MV-4-11 (cell line): ENCODE measurements at places on chromosomes 11 and 22.

DNA sequence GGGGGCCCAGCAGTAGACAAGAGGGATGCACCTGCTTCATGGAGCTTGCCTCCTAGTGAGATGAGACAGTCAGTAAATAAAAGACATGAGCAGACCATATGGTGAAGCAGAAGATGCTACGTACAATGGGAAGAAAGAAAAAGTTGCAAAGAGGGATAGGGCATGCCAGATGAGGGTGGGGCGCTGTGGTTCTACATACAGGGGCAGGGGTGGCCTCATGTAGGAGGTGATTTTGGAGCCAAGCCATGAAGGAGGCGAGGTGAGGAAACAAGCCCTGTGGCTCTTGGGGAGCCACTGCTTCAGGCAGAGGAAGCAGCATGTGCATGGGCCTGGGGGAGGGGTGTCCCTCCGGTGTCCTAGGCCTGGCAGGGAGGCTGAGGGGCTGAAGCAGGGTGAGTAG, 15.2 kb downstream of the NAT10 start:
- no peak for DNase-seq

- DNase-seq: no peak
Measured at GRCh38 chr11:20158597-20159257, 1.5 kb downstream of the DBX1 start.

DNA sequence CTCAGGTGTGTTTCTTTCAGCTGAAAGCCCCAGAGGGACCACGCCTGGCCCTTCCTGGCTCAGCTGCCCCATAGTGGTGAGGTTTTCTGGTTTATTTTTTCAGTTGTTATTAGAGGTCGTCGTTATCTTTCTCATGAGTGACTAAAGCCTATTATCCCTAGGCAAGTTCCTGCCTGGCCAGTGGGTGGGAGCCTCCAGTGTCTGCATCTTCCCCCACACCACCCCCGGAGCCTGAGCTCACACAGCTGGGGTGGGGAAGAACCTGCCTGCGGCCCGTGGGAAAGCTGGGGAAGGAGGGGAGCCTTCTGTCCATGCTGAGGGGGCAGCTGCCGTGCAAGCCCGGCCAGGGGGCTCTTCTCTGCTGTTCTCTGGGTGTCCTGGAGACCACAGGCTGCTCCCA, 24.3 kb upstream of the PPFIA1 start:
- DNase-seq: no peak

DNA sequence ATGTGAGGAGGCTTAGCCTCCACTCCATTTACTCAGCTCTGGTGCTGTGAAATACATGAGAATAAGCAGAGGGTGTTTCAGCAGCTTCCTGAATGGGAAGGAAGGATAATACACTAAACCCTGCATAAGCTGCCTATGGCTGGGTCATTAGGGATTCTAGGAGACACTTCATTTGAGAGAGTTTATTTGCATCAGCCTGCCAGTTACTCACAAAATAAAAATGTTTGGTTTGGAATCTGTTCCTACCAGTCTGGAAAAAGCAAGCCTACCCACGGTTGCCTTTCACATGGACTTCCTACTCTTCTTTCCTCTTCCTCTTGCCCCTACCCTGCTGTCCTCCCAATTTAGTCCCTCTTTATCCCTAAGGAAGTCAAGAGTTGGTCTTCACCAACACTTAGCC, 20.5 kb downstream of the SLC1A2 start:
- DNase-seq: no peak

DNA sequence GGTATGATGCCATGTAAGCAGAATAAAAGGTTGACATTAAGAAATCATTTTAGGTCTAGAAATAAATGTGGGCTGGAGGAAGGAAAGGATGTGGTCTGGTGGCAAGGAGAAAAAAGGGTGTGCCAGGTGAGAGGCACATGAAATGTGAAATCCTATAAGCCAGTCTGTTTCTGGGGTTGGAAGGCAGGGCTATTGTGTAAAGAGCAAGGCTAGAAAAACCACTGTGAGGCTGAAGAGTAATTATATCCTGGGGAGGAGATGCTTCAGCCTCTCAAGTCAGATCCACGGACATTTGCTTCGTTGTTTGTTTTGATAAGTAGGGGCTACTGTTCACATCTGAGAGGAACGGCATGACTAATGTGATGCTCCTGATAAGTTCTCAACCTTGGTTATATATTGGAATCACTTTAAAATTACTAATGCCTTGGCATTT, 77.5 kb upstream of the CTSC start:
- DNase-seq: peak; percentile 28

GRCh38 chr11:17544181-17544622, at the start of gene USH1C:
Gene USH1C, minus strand, starts transcription at chr11:17544416. Its CDS starts 109 bp downstream, at chr11:17544307.
- DNase-seq: no peak

- no peak for DNase-seq
Measured at GRCh38 chr11:705646-706438, at the start of gene EPS8L2. Gene EPS8L2, plus strand, starts transcription at chr11:706231. Its CDS starts 3,177 bp downstream, at chr11:709408.

DNA sequence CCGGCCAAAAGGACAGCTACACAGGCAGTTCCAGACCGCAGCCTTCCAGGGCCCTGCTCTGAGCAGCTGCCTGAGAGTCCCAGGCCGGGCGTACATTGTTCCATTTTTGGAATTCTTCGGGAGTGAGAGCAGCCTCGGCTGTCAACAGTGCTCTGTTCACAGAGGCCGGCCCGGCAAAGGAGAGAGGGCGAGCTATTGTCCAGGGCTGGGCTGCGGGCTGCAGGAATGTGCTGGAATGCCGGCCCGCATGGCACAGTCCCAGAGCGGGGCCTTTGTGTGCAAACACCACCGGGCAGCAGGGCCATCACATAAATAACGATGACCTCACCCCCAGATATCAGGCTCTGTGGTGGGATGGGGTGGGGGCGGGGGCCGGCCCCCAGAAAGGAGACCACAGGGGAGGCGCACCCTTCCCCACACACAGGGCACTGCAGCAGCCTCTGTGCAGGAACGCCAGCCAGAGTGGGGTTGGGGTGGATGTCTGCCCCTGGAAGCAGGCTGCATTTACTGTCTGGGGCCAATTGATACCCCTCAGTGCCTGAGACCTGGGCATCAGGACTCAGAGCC, 15.8 kb downstream of the LINC01488 start:
- no peak for DNase-seq

DNA sequence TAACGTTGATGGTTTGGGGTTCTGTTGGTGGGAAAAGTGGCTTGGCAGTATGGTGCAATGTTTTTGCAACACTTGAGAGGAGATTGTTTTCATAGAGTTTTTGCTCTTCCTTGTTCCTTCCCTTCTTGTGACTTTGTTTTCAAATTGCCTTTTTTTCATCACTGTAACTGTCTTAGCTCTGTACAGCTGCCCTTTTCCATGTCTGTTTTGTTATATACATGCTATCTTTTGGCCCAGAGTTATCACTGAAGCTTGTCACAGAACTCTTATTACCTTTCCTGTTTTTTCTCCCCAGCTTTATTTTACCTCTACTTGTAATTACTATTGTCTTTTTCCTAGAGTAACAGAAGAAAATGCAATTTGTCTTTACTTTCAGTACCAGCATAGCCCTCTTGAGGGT, 154.1 kb downstream of the DDX10 start:
- DNase-seq: peak; percentile 22

DNA sequence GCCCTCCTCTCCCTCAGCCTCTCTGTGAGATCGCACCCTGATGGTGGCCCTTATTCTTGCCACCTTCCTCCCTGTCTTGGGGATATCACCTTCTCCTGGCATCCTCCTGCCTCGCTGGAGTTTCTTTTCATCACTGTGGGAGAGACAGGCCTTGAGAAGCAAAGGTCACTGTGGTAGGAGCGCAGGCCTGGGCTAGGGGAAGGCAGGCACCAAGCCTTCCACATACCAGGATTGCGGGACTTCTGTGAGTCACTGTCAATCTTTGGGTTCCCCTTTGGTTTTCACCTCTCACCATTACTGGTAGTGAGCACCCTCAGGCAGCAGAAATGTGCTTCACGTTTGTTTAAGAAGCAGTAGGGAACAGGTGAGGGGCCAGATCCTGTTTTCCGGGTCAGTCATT, 31.2 kb upstream of the B3GAT1 start:
- no peak for DNase-seq

GRCh38 chr11:31786996-31787685, 24.0 kb downstream of the PAX6 start:
- no peak for DNase-seq

GRCh38 chr11:2102132-2102882, 36.9 kb downstream of the IGF2 start:
- no peak for DNase-seq

GRCh38 chr11:107370390-107370789, 87.2 kb downstream of the CWF19L2 start:
- peak; percentile 22 for DNase-seq

GRCh38 chr11:17207317-17208256, at the start of gene PIK3C2A:
Gene PIK3C2A, minus strand, starts transcription at chr11:17207986. Its CDS starts 38,245 bp downstream, at chr11:17169741.
- peak; percentile 87 for DNase-seq

DNA sequence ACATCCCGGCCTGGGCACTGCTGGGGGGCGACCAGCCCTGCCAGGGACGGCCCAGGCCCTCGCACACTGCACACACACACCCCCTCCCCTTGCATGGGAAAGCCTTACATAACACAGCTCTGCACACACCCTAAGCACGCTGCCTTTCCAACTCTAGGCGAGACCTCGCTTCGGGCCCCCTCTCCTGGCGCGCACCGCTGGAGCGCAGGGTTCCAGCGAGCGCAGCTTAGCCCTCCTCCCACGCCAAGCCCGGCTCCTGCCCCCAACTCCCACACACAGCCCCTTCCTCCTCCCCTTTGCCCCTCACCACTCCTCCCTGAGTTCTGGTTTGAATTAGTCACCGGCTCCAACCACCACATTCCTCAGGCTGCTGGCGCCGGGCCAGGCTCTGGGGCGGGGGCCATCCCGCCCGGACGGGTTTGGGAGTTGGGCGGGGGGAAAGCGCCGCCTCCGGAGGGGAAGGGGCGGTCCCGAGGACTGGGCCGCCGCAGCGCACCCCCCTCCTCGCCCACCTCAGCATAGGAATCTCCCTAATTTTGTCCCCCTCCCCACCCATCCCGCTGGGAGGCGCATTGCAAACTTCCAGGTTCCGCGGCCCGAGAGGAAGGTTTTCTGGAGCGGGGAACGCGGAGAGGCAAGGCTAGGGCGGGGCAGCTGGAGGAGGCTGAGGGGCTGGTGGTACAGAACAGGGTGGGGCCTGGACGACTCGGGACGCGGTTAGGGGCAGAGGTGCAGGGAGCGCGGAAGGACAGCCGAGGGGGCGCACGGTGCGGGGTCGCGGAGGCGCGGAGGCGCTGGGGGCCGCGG, 966 bp downstream of the AHNAK start:
- DNase-seq: peak; percentile 68

DNA sequence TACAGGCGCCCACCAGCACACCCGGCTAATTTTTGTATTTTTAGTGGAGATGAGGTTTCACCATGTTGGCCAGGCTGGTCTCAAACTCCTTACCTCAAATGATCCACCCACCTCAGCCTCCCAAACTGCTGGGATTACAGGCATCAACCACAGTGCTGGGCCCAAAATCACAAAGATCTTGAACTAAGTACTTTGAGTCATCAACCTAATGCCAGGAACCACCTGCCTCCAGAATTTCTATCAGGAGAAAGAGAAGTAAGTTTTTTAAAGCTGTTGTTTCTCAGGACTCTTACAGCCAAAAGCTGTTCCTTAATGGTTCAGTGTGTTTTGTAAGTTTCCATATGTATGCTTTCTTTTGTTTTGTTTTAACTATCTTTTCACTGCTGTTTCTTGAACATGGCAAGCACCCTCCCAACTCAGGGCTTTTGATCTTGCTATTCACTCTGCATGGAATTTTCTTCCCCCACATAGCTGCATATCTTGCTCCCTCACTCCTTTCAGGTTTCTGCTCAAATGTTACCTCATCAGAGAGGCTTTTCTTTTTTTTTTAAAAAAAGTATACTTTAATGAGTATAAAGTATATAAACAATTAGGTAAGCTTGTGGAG, 6.0 kb upstream of the PAK1 start:
- DNase-seq: peak; percentile 11

- no peak for DNase-seq
Measured at GRCh38 chr22:17841836-17842235, 67.6 kb upstream of the BID start.

DNA sequence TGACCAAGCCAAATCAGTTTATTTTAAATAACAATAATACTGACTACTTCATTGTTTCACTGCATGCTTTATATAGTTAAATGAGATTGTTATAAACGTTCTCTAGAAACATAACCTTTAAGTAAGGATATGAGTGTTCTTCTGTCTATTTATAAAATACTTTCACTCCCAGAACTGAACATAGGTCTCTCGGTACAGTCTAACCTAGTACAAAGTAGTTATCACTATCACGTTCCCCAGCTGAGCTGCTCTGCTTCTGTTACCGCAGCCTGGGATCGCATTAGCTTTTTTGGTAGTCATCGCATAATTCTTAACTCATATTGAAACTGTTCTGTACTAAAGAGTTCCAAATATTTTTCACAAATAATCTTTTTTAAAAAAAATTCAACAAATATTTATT, 143.6 kb downstream of the WNT11 start:
- no peak for DNase-seq

- no peak for DNase-seq
Measured at GRCh38 chr11:83680321-83680720, 394.2 kb upstream of the CCDC90B start.

GRCh38 chr22:23714596-23715578, 24.1 kb downstream of the RGL4 start:
- DNase-seq: no peak

DNA sequence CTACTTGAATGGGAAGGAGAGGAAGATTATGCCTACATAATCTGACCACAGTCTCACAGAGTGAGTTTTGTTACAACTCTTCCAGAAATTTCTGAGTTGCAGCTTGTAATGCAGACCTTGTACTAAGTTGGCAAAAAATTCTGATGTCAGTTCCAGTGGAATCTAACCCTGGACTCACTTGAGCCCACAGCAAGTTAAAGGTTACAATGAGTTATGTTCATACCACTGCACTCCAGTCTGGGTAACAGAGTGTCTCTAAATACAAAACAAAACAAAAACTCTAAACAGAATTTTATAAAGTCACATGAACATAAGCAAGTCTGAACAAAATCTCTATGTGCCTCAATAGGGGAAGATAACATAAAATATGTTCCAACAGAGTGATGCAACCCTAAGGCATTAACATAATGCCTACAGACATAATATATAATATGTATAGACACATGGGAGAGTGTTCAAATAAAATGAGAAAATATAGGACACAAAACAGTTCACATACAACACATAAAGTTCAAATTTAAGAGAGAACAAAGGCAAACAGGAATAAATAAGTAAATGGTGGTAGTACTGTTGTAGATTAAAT, 1.1 kb downstream of the GLYAT start:
- no peak for DNase-seq

- DNase-seq: peak; percentile 43
Measured at GRCh38 chr11:62463121-62463542, 44.3 kb downstream of the SCGB1A1 start.

DNA sequence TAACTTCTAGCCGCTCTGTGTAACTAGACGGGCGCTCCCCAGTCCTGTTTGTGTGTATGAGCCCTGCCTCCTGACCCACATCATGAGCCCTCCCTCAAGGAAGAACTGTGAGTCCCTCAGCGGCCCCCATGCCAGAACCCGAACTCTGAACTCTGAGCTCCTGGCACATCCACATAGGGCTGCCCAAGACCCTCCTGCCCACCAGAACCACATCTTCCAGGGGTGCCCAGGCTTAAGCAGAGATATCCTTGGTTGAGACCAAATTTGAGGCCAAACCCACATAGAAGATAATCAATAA, 3.0 kb downstream of the TRIM29 start:
- DNase-seq: no peak
